Keratinocyte (primary cell): ENCODE measurements at places on chromosomes 6 and 20. TPM values are rescaled to one million over a fixed set of nuclear protein-coding genes. Genes with fewer than 3 reads are reported as not detected.

Gene SH3BGRL2
- 1.9 to 3.9 TPM (median 3.8 TPM) in 3 replicates for polyA plus RNA-seq

DNA sequence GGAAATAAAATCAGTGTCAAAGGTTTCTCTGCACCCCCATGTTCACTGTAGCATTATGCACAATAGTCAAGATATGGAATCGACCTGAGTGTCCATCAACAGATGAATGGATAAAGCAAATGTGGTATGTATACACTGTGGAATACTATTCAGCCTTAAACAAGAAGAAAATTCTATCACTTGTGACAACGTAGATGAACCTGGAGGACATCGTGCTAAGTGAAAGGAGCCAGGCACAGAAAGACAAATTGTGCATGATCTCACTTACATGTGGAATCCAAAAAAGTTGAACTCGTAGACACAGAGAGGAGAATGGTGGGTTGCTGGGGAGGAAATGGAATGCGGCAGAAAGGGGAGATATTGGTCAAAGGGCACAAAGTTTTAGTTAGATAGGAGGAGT, 136.3 kb upstream of the ESR1 start:
- peaks cover 4% of the 10 kb centered on the region for H3K4me1 ChIP-seq
- H3K27me3 ChIP-seq = no peaks in the 10 kb centered on the region
- H3K27ac ChIP-seq = no peak overlapping the region
- DNase-seq = no peak
- no peaks in the 10 kb centered on the region for H3K36me3 ChIP-seq

GRCh38 chr6:106496823-106497222, 132.5 kb downstream of the RTN4IP1 start:
- H3K27me3 ChIP-seq = no peaks in the 10 kb centered on the region
- no peaks in the 10 kb centered on the region for H3K36me3 ChIP-seq
- H3K4me1 ChIP-seq = peaks cover 29% of the 10 kb centered on the region
- peak overlapping the region; percentile 20 for H3K4me3 ChIP-seq
- peak overlapping the region; percentile 88 for H3K27ac ChIP-seq
- DNase-seq = no peak

DNA sequence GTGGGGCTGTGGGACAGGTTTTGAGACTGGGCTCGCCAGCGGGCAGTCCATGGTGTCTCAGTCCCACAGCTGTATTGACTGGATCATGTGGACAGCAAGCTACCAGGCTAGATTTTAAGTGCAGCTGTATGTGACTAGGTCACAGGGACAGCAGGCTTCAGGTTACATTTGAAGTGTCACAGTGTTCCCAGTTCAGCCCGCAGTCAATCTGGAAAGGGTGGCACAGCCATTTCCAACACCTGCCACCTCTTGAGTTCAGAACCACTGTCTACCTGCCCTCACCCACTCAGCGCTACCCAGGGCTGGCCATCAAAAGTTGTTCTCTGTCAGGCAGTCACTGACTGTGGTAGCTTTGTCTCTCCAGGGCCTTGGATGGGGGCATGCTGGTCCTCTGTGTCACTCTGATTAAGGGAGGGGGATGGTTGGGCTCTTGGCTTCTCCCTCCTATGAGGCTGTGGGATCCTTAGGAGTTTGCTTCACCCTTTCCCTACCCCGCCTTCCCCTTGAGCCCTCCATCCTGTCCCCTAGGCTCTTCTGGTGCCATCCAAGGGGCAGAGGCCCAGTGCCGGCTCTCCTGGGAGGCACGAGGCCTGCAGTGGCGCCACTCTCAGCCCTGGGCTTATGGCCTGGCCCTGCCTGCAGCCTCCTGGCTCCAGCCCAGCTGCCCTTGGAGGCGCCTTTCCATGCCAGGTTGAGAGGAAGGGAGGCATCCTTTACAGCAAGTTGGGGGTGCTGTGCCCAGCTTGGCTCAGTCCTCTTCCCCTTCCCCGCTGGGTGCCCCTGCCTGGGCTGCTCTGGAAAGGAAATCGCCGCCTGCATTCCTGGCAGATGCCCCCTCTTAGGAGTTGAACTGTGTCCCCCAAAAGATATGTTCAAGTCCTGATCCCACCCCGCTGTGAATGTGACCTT, 44.9 kb downstream of the PNLDC1 start:
- no peaks in the 10 kb centered on the region for H3K4me1 ChIP-seq
- H3K27ac ChIP-seq = no peak overlapping the region
- H3K36me3 ChIP-seq = no peaks in the 10 kb centered on the region
- H3K27me3 ChIP-seq = no peaks in the 10 kb centered on the region
- no peak overlapping the region for H3K4me3 ChIP-seq

DNA sequence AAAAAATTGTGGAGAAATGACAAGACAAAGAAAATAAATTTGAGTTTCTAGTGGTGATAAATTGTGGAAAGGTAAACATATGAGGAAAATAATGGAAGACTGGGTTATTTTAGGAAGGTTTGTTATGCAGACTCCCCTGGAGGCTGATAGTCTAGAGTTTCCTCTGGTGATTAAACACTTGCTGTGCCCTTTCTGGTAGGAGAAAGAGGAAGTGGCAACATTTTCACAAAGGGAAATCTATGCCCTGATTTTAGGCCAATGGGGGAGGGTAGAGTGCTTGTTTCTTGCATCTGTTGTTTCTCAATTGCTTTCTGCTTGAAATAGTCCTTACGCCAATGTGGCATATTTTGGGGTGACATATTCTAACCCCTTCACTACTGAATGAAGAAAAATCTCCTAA, 129.1 kb upstream of the DOK5 start:
- no peaks in the 10 kb centered on the region for H3K36me3 ChIP-seq
- DNase-seq = no peak
- H3K4me1 ChIP-seq = peaks cover 8% of the 10 kb centered on the region
- H3K27me3 ChIP-seq = no peaks in the 10 kb centered on the region
- H3K27ac ChIP-seq = no peak overlapping the region
- H3K4me3 ChIP-seq = no peak overlapping the region

DNA sequence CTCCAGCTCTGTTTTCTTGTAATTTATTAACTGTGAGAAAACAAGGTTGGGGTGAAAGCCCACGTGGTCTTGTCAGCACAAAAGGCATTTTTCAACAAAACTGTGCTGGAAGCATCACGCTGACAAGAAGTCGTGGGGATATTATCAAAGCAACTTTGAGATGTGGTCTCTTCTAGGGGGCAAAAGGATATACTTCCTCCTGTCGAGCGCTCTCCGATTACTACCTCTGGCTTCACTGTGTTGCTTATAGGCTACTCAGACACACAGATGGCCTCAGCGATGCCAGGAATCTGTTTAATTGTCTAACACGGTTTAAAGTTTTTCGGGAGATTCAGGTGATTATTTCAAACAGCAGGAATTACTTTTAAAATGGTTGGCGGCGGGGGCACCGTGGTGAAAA, 275.9 kb upstream of the SOX4 start:
- no peak overlapping the region for H3K4me3 ChIP-seq
- H3K36me3 ChIP-seq = no peaks in the 10 kb centered on the region
- H3K4me1 ChIP-seq = no peaks in the 10 kb centered on the region
- H3K27me3 ChIP-seq = no peaks in the 10 kb centered on the region

- H3K27ac ChIP-seq = no peak overlapping the region
- no peaks in the 10 kb centered on the region for H3K27me3 ChIP-seq
- H3K36me3 ChIP-seq = no peaks in the 10 kb centered on the region
- no peak overlapping the region for H3K4me3 ChIP-seq
- DNase-seq = no peak
Measured at GRCh38 chr6:62652692-62653328, 366.8 kb upstream of the KHDRBS2 start.

- DNase-seq = no peak
- H3K4me1 ChIP-seq = peaks cover 25% of the 10 kb centered on the region
- H3K27me3 ChIP-seq = no peaks in the 10 kb centered on the region
- H3K27ac ChIP-seq = no peak overlapping the region
- no peaks in the 10 kb centered on the region for H3K36me3 ChIP-seq
Measured at GRCh38 chr6:170294298-170294730, 3.4 kb upstream of the DLL1 start.

DNA sequence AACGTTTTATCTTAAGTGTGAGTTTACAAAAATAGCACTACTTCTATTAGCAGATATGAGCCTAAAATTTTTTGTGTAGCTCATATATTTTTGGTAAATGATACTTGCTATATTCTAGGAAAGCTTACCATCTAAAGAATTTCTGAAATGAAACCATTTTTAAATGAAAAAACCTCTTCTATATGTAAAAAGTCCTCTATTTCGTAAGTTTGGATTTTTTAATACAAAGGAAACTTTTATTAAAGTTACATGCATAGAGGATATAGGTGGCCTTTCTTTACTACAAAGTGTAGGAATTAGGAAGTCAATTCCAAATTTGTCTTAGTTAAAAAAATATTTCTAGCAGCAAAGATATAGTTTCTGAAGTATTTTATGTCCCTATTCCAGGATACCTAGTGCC, 18.8 kb downstream of the EFHC1 start:
- H3K4me3 ChIP-seq = no peak overlapping the region
- no peaks in the 10 kb centered on the region for H3K36me3 ChIP-seq
- no peak for DNase-seq
- no peaks in the 10 kb centered on the region for H3K4me1 ChIP-seq
- H3K27me3 ChIP-seq = no peaks in the 10 kb centered on the region

DNA sequence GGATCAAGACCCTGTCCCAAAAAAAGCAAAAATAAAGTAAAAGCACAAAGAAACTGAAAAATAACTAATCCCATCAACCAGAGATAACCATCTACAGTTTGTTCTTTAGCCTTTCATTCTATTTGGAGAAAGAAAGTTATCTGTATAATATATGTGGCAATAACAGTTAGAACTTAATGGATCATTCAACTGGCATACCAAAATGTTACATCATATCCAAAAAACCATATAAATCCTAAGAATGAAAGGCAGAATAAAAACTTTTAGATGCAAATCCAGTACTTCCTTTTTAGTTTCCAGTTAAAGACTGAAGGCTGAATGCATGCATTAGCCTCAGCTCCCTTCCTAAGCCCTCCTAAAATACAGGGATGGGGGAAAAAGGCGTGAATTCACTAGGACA, 25.2 kb downstream of the ILRUN start:
- peak overlapping the region; percentile 89 for H3K27ac ChIP-seq
- no peak for DNase-seq
- no peaks in the 10 kb centered on the region for H3K36me3 ChIP-seq
- peaks cover 26% of the 10 kb centered on the region for H3K4me1 ChIP-seq
- H3K27me3 ChIP-seq = no peaks in the 10 kb centered on the region

DNA sequence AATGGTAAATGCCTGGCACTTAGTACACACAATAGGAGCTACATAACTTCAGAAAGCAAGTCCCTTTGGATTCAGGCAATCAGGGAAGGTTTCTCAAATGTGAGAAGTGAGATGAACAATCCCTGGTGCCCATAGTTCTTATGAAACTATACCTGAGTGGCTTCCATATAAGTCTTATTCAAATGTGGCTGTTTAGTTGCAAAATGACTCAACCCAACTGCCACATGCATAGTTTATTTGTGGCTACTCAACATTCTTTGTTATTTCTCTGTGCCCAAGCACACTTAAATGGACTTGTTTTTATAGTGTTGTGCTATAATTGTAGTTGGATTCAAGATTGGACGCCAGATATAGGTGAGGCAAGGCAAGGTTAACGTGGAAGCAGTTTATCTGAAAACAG, 93.7 kb upstream of the ATXN1 start:
- no peaks in the 10 kb centered on the region for H3K4me1 ChIP-seq
- no peak for DNase-seq
- no peak overlapping the region for H3K4me3 ChIP-seq
- H3K27ac ChIP-seq = no peak overlapping the region
- H3K36me3 ChIP-seq = no peaks in the 10 kb centered on the region

DNA sequence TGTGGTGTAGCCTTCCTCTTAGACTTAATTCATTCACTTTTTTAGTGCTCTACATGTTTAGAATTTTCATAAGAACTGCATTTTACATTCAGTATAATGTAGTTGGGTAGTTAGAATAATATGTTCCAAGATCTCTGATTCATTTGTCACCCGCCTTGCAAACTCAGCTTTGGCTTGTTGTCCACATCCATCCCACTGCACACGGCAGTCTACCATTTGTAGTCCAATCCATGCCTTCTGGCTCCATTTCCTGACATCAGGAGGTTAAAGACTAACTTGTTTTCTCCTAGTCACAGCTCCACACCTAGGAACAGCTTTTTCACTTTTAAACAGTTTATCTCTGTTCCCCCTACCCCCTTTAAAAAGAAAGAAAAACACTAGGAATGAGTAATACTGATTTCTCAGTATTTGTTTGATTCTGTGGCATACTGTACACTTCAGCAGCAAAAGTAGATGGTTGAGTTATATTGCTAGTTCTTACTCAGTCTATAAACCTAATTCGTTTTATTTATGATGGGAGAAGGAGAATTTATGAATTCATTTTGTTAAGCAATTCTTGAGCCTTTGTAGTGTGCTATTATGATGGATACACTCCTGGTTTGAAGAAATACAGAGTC, 180.9 kb downstream of the ARID1B start:
- H3K4me1 ChIP-seq = peaks cover 14% of the 10 kb centered on the region
- H3K36me3 ChIP-seq = no peaks in the 10 kb centered on the region
- no peak for DNase-seq
- H3K27ac ChIP-seq = no peak overlapping the region

GRCh38 chr20:58457083-58457695, 58.0 kb downstream of the APCDD1L start:
- DNase-seq = peak; percentile 30
- no peak overlapping the region for H3K4me3 ChIP-seq
- no peaks in the 10 kb centered on the region for H3K27me3 ChIP-seq
- peaks cover 46% of the 10 kb centered on the region for H3K4me1 ChIP-seq
